HEK293T (cell line): ENCODE measurements at places on chromosomes 16 and 17.

DNA sequence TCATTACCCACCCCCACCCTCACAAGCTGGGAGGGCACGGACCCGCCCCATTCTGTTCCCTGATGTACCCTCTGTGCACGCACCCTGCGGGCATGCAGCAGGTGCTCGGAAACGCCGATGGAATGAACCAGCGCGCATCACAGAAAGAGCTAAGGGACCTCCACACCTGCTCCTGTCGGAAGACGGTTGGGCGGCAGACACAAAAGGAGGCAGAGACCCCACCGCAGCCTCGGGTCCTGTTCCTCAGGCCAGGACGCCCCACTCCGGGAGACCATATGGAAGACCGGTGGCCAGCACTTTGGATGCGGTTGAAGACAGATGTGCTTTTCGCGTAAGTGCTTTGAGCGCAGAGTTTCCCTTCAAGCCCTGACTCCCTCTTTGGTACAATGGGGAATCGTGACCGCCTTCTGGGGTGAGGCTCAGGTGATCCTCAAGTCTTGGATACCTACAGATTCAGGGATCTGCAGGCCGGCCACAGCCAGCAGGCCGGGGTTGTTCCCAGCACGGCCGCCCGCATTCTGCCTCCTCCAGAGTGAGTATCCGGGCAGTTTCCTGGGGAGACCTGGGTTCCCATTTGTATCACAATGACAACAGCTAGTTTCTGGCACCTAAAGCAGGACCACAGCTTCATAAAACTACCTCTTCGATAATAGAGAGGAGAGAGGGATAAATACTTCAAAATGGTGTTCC is 123.1 kb downstream of the FOXL1 start:
- DNase-seq, result no peak

DNA sequence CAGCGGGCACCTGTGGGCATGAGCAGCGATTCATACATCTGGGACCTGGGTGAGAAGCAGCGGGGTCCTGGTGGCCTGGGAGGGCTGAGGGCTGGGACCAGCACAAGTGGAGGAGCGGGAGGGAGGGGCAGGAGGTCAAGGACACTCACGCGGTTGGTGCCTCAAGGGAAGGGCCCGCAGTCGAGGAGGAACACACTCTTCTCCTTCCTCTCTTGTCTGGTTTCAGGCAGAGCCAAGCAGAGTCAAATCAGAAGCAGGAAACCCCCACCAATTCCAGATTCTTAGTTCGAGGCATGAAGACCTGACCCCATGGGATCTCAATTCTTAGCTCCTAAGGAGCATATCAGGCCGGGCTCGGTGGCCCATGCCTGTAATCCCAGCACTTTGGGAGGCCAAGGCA is 15.7 kb downstream of the DNAI2 start:
- DNase-seq, result no peak

DNA sequence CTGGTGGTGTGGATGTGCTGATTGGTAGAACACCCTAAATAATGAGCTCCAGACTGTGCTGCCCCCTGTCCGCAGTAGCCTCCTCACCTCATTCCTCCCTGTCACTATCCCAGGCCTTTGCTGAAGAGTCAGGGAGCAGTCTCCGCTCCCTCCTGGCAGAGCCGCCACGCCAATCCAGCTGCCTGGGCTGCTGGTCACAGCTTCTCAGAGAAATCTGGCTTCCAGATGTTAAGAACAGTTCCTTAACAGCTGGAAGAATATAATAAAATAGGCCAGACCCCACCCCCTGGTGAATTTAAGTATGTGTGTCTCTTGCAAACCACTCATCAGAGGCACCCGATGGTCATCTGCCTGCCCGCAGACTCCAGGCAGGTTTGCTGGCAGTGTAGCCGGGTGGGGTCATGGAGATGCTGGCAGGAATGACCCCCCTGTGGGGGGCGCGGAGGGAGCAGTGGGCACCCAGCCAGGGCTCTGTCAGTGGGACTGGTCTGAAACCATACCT is 161.0 kb downstream of the CCDC182 start:
- no peak for DNase-seq

- DNase-seq, result peak; percentile 28
Observed at GRCh38 chr17:40038882-40039513, 15.2 kb downstream of the MED24 start.

DNA sequence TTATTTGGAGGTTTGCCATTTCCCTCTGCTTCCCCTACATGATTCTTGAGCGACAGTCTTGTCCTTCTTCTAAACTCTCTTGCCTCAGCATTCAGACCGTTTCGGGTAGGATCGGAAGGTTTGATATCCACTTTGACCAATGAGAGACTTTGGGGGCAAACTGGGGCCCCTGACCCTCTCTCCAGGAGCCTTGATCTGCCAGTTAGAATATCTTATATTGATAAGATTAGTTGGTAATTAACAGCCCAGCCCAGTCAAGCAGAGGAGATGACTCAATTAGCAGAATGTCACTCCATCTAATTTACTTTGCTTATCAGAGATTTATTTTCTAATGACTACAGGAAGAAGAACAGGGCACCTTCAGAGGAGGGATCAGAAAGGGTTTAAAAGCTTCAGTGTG is 532.8 kb downstream of the XYLT1 start:
- DNase-seq, result no peak

DNA sequence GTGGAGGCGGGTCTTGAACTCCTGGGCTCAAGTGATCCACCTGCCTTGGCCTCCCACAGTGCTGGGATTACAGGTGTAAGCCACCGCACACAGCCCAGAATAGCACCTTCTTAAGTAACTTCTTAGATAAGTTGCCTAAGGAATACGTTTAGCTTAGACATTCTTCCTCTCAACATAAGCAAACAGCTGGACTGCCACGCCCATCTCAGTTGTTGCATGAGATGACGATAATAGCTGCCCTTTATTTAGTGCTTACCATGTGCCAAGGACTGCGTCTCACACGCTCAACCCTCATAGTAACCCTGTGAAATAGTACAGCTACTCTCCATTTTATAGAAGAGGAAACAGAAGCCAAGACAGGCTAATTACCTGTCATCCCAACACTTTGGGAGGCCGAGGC is 11.8 kb downstream of the HASPIN start:
- no peak for DNase-seq

GRCh38 chr17:64090144-64090543 is 39.8 kb downstream of the ERN1 start:
- no peak for DNase-seq

DNA sequence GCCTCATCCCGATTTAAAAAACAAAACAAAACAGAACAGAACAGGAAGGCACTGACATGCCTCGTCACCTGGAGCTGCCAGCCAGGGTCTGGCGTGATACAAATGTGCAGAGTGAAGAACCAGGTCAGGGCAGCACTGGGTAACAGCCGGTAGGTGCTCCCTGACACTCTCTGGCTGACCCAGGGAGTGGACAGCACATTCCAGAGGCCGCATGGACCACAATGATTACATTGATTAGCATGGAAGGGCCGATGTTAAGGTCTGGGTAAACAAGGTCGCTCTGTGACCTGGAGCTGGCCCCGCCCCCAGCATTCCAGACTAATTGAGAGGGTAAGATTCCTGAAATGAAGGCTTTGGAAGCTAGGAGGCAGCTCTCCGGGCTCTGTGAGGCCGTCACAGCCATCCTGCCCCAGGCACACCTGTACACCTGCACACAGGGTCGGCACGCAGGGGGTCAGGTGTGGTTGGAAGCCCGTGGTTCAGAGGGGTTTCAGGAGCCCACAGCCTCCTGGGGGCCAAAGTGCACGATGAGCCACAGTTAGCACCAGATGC is 21.4 kb downstream of the PIEZO1 start:
- no peak for DNase-seq

DNA sequence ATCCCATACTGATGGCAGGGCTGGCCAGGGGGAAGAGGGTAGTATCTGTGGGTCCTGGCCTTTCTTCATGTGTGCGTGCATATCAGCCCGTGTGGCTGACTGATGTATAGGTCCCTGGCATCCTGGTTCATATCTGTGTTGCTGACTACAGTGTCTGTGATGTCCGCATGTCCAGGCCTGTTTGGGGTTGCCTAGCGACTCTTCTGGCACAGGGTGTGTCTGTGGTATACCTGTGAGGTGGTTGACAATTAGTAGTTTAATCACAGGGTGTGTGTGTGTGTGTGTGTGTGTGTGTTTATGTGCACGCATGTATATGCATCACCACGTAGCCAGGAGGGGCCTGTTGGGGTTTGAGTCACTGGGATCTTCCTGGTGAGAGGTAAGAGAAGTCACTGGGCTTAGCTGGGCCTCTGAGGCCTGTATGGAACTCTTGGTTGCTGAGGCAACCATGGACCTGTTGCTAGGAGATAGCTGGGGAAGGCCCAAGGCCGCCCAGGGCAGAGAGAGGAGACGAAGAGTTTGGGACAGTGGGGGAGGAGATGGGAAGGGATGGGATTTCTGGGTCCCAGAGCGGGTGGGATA is 603 bp upstream of the TMEM95 start:
- DNase-seq, result no peak

- DNase-seq, result peak; percentile 94
Observed at GRCh38 chr17:81702934-81703746, at the start of gene MRPL12. Gene MRPL12, plus strand, starts transcription at chr17:81703367. Its CDS starts 135 bp downstream, at chr17:81703502.

GRCh38 chr17:39114723-39115122 is 36.7 kb downstream of the PLXDC1 start:
- no peak for DNase-seq

DNA sequence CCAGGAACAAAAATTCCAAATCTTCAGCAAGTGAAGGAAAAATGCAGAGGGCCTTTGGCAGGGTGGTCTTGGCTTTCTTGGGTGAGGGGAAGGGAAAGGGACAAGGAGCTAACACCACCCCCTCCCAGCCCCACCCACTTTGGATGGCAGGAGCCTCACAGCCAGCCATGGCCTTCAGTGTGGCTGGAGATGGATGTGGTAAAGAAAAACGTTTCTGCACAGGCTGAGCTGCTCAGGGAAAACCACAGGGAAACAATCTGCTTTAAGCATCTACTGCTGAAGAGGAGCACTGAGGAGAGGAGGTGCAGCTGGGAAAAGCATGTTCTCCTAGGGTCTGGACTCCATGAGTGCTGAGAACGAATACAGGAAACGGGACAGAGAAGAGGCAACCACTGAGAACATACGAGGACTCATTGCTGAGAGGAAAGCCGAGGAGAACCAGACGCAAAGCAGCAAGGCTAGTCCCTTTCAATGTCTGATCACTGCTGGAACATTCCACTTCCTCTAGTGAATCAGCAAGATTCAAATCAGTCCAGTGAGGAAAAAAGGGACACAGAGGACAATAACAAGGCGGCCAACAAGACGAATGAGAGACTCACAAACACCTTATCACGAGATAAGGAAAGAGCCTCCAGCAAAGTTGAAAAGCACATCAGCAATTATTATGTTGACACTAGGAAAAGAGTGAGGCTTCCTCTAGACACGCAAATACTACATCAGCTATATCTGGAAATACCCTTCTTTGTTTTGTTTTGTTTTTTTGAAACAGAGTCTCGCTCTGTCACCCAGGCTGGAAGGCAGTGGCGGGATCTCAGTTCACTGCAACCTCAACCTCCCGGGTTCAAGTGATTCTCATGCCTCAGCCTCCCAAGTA is 41.7 kb downstream of the ZZEF1 start:
- DNase-seq, result no peak

GRCh38 chr16:54488729-54489128 is 202.1 kb upstream of the IRX3 start:
- no peak for DNase-seq

GRCh38 chr16:54957403-54958166 is 26.9 kb downstream of the IRX5 start:
- DNase-seq, result peak; percentile 70

GRCh38 chr16:20853981-20854620 is 46.1 kb downstream of the DCUN1D3 start:
- no peak for DNase-seq

DNA sequence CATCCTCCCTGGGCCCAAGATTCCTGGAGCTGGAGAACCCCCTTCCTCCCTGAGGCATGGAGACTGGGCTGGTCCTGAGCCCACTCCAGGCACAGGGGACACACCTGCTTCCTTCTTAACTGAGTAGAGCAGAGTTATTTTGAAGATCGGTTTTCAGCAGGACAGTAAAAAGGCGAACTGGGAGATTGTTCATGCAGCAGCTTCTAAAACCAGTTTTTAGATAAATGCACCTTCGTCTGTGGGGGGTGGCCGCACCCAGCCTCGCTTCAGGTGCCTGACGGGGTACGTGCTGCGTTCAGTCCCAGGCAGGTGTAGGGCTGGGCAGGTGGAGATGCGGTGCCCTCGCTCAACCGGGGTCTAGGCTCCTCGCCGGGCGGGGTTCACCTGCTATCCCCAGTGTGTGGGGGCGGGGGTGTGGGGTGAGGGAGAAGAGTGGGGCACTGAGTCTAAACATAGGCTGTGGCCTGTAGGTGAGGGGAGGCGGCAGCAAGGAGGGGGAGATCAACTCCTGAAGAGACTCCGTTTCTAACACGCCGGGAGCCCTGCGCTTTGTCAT is 69.5 kb downstream of the JPH3 start:
- no peak for DNase-seq

- no peak for DNase-seq
Observed at GRCh38 chr17:38879878-38880665, 10.2 kb downstream of the LASP1 start.

DNA sequence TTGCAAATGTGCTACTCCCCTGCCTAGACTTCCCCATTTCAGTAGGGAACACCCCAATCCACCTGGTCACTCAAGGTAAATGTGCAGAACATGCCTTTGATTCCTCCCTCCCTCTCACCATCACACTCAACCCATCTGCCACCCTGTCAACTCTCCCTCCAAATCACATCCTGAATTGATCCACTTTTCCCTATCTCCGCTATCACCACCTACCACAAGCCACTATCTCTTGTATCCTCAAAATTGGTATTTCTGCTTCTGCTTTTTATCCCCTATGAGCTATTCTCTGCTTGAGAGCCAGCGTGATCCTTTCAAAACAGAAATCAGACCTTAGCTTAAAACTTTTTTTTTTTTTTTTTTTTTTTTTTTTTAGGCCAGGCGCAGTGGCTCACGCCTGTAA is 5.4 kb upstream of the NOL11 start:
- no peak for DNase-seq

- DNase-seq, result no peak
Observed at GRCh38 chr16:86258713-86259112, 251.6 kb upstream of the FOXF1 start.

DNA sequence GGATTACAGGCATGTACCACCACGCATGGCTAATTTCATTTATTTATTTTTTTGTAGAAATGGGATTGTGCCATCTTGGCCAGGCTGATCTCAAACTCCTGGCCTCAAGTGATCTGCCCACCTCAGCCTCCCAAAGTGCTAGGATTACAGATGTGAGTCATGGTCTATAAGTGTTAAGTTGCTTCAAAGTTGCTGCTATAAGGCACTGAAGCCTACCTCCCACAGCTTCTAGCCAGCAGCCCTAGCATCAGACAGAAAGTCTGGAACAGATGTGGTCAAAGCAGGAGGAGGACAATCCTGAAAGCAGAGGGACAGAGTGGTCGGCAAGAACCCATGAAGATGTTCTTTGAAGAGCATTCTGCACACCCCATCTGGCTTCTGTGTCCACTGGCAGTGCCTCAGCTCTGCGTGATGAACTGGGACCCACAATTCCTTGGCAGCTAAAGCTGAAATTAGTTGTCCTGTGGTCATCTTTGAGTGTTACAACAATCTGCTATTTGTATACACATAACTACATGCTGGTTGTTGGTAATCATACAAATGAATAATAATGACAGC is 11.2 kb downstream of the MAP3K14 start:
- no peak for DNase-seq

- no peak for DNase-seq
Observed at GRCh38 chr17:59558953-59559352, 6.5 kb upstream of the DHX40 start.
